Fibroblast of mammary gland (primary cell): ENCODE measurements at places on chromosomes 11 and 22.

DNA sequence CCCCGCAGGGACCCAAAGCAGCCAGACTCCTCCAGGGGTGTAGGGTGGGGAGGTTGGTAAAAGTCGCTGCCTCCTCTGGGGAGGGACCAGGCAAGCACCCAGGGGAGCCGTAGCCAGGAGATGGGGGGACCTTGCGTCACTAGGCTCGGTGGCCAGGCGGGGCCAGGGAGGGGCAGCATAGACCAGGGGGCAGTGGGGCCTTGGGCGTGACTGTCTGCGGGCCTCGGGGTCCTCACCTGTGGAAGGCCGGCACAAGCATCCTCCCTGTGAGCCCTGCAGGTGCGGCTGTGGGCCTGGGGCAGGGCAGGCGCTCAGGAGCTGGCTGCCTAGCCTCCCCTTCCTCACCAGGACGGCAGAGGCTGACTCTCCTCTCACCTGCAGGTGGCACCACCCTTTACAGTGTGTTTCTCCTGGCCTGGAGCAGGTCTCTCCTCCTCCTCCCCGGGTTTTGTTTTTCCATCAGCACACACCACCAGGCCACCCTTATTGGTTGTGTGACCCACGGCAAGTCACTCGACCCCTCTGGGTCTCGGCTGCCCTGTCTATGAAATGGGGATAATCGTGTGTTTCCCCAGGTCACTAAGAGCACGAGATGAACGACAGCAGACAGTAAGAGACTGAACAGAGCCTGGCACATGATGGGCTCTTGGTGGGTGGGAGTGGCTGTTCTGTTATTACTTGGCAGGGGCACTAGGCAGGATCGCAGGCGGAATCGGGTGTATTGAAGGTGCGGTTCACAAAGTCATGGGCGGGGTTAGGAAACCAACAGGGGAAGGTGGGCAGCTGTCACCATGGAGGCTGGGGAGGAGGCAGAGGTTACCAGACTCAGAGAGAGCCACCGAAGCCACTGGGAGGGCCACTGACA lies 52.7 kb downstream of the FLRT1 start:
- DNase-seq = no peak

DNA sequence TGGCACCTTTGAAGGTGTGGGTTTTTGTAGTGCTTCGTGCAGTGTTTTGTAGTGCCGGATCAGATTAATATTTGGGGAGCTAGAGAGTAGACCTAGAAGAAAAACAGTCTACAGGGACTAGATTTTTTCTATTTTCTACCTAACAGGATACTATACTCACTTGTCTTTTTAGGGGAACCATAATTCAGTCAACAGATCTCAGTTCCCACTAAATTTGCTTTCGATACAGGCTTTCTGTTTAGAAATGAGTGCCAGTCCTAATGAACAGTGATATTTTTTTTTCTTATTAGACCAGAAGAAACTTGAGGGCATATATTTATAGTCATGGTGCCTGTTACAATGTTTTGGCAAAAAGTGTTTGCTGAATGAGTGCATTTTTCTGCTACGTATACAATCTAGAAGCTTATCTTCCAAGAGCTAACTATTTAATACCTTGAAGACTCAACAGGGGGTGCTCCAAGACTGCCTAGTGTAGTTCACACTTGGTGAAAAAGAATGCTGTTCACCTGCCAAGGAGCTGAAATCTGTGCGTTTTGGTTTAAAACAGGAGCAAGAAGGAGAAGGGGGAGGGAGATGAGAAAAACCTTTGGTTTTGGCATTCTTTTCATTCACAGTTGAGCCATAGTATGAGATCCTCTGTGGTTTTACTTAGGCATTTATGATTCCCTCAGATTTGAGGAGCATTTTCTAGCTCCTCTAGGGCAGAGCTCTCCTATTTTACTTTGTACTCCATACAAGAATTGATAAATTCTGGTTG lies 44.9 kb upstream of the VSTM5 start:
- peak; percentile 76 for DNase-seq

- DNase-seq = peak; percentile 91
Measured at GRCh38 chr11:86515297-86516094, 140.8 kb downstream of the CCDC81 start.

- DNase-seq = no peak
Measured at GRCh38 chr11:79506734-79507344, 66.0 kb upstream of the TENM4 start.

GRCh38 chr11:78926633-78927338 lies 352.1 kb upstream of the NARS2 start:
- DNase-seq = no peak

DNA sequence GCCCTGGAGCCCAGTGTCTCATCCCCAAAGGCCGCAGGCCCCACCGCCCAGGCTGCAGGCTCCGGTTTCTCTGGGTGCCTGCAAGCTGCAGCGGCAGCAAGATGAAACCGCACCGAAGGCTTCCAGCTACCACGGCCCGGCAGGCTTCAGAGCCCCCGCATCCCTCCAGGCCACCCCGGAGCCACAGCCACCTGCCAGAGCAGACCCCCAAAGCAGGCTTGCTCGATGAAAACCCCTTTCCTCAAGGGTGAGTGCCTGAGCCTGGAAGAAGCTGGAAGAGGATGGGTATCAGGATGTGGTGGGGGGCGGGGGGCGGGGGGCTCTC lies 24.5 kb upstream of the GNB1L start:
- DNase-seq = no peak

- DNase-seq = no peak
Measured at GRCh38 chr22:47787501-47788227, 1025.2 kb downstream of the TBC1D22A start.

- DNase-seq = peak; percentile 95
Measured at GRCh38 chr11:110525883-110526282, 96.1 kb downstream of the FDX1 start.

GRCh38 chr22:17007257-17007656 lies 765 bp downstream of the GAB4 start:
- no peak for DNase-seq

GRCh38 chr22:22396741-22397291 lies 111.7 kb downstream of the ZNF280B start:
- DNase-seq = no peak

- no peak for DNase-seq
Measured at GRCh38 chr11:65569164-65569972, 909 bp upstream of the ZNRD2 start.

GRCh38 chr11:70493891-70494290 lies 95.6 kb downstream of the CTTN start:
- DNase-seq = no peak

- peak; percentile 37 for DNase-seq
Measured at GRCh38 chr11:119295178-119295577, 21.8 kb downstream of the MCAM start.

DNA sequence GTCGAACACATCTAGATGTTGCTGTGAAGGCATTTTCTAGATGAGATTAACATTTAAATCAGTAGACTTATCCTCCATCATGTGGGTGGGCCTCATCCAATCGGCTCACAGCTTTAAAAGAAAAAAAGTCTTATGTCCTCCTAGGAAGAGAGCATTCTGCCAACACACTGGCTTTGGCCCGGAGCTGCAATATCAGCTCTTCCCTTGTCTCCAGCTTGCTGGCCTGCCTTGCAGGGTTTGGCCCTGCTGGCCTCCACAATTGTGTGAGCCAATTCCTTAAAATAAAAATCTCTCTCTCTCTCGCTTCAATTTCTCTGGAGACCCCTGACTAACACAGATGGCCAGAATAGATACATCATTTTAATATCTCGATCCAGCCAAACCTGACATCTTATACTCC lies 13.1 kb upstream of the ABCC8 start:
- DNase-seq = no peak

- DNase-seq = no peak
Measured at GRCh38 chr11:62554387-62555167, 8.0 kb upstream of the AHNAK start.

- no peak for DNase-seq
Measured at GRCh38 chr11:13271060-13271693, 6.4 kb upstream of the BMAL1 start.

DNA sequence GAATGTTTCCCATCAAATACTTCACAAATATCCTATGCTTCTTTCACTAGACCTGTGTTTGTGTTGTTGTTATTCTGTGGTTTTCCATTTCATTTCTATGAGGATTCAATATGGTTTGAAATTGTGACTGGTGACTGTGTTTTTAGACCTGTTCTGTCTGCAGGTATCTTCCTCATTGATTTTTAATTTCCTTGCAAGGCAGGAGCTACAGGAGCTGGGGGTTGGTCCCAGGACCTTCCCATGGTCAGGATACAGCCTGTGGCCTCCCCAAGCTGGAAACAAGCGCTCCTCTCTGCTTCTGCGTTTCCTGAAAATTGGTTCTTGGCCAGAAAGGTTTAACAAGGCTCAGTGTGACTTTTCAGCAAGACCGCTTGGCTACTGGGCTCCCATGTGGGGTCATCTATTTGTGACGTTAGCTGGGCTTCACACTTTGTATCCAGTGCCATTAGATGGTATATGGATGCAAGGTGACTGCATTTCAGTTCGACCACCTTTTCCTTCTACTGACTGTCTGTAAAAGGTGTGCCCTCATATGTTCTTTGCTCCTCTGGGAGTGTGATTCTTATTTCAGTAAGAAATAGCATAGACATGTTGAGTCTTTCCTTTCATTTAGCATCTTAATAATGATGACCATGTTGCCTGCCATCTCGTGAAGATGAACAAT lies 21.5 kb downstream of the IGLL5 start:
- no peak for DNase-seq

- no peak for DNase-seq
Measured at GRCh38 chr11:72751116-72752087, 806 bp downstream of the ARAP1 start.

- peak; percentile 66 for DNase-seq
Measured at GRCh38 chr11:26623076-26623659, 51.1 kb upstream of the MUC15 start.

DNA sequence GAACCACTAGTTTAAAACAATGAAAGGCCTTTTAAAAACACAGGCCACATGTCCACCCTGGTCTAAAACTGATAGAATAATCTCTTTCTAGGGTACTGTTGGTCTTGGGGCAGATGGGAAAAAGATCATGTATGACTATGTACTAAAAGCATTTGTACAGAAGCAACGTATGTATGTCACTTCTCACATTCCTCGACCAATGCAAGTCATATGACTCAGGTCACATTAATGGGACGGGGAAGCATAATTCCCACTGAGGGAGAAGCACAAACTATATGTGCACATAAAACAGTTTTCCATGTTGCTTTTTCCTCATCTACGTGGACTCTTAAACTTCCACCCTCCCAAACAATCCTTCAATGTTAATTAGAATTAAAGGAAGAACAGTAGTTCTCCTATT lies 32.2 kb upstream of the GAB2 start:
- peak; percentile 15 for DNase-seq

GRCh38 chr22:32752816-32753520 lies 48.5 kb upstream of the TIMP3 start:
- peak; percentile 89 for DNase-seq

- DNase-seq = no peak
Measured at GRCh38 chr22:44611880-44612496, 90.0 kb upstream of the PRR5 start.

GRCh38 chr11:47105974-47106373 lies 70.7 kb downstream of the ARFGAP2 start:
- no peak for DNase-seq

DNA sequence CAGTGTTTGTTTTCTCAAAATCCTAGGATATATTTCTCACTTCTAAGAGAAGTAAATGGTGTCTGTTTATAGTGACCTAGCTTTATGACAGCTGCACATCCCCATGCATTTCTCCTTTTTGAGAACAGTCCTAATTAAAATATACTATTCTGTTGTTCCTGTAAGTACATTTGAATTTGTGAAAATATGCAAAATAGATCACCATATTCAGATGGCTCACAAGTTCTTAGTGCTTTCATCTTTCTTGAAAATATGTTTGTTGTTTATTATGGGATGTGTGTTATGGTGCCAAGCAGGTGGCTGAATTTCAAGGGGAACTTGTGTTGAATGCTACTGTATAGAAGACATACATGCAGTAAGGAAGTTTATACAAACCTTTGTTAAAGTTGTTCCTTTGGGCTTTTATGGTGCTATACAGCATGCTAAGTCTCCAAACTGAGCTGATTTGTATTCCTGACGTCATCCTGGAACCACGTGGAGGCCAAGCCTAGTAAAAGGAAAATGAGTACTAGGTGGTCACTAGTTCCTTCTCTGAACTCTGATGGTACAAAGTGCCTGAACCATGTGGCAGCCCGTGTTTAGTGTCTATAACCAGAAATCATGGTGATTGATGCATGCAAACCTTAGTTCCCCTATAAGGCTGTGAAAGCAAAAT lies 7.8 kb upstream of the VSTM5 start:
- no peak for DNase-seq

DNA sequence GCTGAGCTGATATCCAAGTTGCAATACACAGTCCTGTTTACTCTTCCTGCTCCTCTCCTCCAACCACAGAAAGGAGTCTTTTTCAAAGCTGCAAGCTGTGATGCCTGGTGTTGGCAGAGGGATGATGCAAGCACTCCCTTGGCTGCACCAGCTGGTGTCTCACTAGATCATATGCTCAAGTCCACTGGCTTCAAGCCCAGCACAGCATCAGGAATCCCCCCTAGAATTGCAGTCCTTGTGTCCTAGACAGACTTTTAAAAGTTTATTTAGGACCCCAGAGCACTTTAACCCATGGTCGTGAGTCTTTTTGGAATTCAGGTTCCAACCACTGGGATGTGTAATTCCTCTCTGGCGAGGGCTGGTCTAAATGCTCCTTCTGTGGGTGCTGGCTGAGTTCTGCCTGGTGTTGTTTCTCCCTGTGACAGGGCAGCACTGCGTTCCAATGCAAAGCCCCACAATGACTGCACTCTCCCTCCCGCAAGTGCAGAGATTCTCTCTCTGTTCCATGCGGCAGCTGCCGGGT lies 1.9 kb upstream of the HEPN1 start:
- DNase-seq = peak; percentile 73

GRCh38 chr22:48320683-48321451 lies 1506.8 kb downstream of the BRD1 start:
- no peak for DNase-seq

DNA sequence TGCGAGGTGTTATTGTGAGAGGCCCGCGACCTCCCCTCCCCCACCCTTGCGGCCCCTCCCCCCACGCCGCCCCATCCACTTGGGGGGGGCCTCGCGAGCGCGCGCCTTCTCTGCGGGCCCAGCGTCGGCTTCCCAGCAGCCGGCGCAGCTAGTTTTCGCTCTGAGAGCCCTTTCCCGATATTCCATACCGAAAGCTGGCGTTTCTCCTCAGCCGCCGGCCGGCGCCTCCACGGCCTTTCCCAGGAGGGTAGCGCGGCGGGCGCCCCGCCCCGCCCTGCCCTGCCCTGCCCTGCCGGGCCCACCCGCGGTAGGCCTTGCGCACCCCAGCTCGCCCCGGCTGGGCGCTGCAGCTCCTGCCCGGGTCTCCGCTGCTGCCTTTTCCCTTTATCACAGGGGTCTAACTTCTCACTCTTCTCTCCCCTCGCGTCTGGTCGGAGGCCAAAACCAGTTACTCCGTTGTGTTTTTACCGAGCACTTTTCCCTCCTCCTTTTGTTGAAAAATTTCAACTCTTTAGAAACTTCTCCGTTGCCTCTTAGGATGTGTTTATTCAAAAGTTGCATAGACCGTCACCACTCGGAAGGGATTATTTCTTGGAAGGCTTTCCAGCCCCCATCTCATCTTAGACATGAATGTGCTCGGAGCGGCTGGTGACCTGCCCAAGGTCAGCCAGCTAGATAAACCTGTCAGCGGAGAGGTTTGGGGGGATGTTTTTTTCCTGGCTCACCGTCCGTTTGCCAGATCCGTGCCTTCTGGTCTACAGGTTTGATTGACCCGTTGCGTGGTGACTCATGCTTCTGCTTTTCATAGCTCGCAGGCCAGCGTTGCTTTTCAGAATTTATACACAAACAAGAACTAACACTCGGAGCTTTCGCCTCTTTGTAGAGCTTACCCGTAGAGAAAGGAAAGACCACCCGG lies 648 bp downstream of the PAFAH1B2 start:
- peak; percentile 73 for DNase-seq
